RKO (cell line): ENCODE measurements at places on chromosomes 2 and 18.
A peak's percentile ranks its signal among the peaks of the same experiment; 100 is the strongest.

DNA sequence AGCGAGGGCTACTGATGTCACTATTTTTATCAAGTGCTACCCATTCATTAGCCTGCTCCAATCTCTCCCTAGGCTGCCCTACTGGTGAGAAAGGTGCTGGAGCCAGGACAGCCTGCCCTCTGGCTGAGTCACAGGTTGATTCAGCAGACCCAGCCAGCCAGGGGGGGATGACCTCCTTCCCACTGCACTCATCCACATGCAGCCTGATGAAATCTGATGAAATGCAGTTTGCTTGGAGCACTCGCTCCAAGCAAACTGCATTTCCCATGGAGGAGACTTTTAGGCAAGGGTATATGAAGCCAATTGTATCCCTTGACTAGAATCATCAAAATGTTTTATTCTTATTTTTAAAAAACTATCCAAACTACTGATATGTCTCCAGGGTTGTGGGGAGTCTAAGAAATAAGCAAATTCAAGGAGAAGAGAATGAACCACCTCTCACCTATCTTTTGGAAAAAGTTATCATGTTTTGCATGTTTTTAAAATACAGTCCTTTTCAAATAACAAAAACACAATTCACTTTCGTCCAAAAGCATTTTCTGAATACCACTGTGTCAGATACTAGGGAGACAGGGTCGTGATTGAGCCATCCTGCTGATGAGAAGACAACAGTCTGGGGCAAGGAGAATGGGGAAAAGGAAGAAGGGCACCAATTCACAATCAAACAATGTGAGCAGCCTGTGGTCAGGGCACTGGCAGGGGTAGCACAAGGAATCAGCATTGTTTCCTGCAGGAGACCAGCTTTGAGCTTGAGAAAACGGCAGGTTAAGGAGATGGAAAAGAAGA lies 128.3 kb downstream of the AFF3 start:
- DNase-seq, result peak; percentile 91

DNA sequence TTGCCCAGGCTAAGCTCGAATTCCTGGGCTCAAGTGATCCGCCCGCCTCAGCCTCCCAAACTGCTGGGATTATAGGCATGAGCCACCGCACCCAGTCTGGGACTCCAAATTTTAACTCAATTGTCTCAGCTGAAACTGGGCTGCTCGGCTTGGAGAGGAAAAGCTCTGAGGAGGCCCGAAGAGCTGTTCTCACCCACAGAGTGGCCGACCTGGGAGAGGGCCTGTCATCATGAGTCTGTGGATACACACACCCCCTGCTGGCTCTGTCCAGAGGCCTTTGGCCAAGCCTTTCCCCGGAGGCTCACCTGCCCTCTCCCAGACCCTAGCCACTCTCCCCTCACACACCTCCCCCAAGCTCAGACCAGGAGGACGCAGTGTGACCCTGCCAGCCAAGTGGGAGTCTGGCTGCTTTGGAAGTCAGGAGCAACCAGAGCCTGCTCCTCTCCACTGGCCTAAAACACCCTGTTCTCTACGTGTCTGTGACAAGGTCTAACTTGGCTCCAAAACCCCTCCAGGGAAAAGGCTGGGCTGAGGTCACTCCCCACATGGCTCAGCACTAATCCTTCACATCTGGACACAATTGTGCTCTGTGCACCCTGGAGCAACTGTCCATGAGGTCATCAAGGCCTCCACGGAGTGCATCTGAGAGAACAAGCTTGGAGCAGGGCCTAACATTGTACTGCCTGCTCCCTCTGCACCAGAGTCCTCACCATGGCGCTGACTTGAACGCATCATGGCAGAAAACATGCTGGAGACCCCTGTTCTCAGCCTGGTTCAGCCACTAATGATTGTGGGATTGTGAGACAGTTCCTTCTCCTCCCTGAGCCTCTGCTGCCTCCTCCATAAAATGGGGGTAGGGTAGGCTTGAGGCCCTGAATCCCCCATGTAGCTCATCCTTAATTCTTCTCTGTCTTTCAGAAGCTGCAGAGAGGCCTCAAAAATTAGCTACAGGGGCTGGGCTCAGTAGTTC lies 49.9 kb upstream of the RAB6C start:
- DNase-seq, result no peak

GRCh38 chr2:223532161-223532560 lies 70.0 kb downstream of the SCG2 start:
- no peak for DNase-seq

GRCh38 chr2:113078350-113078839 lies 10.6 kb downstream of the IL1F10 start:
- DNase-seq, result peak; percentile 38

DNA sequence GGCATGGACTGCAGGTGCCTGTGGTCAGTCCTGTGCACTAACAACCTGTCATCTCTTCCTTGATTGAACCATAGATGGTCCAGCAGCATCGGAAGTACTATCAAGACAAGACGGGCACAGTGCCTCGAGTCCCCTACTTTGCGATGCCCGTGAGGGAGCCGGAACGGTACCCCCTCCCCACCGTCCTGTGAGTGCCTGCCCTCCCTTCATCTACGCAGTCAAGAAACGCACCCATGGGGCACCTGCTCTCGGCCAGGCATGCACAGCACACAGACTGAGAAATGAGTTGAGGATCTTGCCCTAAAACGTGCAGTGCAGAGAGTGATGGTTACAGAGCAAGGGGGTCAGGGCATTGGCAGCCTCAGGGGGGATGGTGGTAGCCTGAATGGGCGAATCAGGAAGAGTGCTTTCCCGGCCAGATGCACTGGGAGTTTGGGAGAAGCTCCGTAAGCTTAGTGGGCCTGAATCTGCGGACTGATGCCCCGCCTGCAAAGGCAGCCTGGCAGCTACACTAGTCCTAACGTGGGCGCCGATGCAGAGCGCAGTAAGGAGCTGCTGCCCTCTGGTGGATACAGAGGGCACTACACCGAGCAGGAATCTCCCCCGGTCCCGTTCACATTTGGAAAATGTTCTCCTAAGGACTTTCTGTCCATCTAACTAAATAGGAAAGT lies 63.6 kb downstream of the CIB4 start:
- DNase-seq, result peak; percentile 71

DNA sequence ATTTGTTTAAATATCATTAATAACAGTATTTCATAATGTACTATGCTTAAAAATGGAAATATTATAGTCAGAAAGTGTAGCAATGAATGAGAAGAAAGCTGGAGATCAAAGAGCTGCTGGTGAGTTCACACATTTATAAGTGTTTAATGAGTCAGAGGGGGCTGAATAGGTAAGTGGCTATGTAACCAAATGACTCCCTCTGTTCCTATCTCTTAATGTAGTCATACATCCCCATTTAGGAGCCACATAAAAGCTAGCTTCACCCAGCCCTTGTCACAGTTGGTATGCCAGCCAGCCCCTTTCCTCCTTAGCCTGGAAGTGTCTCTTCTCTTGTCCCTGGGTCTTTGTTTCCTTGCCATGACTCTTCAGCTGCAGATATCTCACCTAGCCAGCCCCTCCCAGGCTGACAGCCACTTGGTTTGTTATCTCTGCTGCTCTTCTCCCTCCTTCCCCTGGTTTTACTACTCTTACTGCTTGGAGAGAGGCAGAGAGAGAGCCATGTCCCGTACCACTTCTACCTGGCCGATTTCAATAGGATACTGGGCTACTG lies 438.6 kb upstream of the HNMT start:
- peak; percentile 29 for DNase-seq

DNA sequence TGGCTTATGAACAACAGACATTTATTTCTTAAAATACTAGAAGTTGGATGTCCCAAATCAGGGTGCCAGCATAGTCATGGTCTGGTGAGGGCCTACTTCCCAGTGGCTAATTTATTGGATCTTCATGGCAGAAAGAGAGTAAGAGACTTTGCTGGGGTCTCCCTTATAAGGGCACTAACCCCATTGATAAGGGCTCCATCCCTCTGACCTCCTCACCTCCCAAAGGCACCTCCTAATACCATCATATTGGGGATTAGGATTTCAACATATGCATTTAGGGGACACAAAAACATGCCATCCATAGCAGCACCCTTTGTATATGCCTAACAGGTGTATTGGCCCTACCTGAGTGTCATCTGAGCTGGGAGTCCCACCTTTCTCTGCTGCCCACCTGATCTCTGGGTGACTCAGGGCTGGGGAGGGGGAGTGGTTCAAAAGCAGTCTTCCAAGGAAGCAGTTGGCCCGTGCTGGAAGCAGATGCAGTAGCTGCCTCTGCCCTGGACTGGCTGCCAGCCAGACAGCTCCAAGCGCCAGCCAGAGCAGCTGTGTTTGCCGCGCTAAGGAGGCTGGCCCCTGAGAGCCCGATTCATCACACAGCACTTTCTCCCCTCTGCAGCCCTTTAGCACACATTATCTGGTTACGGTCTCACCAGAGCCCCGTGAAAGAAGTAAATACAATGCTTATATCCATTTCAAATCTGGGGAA lies 84.6 kb downstream of the SMAD7 start:
- no peak for DNase-seq

GRCh38 chr2:110881908-110882307 lies 149.5 kb downstream of the ACOXL start:
- DNase-seq, result no peak

DNA sequence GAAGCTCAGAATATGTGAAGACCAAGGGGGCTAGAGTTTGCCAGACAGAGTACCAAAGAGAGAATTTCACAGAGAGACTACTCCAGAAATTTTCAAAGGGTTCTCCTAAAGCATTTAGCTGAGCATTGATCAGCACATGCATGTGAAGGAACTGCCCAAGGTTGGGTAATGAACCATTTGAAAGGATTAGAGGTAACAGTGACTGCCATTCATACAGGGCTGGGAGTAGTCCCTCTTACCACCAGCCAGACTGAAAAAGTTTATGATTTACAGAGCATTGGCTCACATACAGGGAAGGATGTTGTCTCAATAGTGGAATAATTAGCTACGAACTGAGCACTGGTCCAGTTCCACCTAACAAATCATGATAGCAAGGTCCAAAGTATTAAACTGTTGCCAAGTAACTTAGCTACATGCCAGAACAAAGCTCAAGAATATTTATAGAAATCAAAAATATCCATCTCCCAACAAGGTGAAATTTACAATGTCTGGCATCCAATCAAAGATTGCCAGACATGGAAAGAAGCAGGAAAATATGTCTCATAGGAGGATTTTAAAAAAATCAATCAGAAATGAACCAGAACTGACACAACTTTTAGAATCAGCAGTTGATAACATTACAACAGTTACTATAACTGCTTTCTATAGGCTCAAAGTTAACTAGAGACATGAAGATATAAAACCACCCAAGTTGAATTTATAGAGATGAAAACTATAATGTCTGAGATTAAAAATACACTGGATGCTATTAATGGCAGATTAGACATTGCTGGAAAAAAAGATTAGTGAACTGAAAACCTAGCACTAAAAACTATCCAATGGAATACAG lies 25.7 kb upstream of the RNF103 start:
- DNase-seq, result no peak

GRCh38 chr2:224156436-224156835 lies 117.3 kb upstream of the SERPINE2 start:
- DNase-seq, result no peak

GRCh38 chr18:24764766-24765165 lies 304.3 kb downstream of the HRH4 start:
- no peak for DNase-seq

- DNase-seq, result no peak
Measured at GRCh38 chr2:98505311-98505808, 60.7 kb downstream of the INPP4A start.

GRCh38 chr18:22267225-22267624 lies 97.8 kb downstream of the GATA6 start:
- no peak for DNase-seq

DNA sequence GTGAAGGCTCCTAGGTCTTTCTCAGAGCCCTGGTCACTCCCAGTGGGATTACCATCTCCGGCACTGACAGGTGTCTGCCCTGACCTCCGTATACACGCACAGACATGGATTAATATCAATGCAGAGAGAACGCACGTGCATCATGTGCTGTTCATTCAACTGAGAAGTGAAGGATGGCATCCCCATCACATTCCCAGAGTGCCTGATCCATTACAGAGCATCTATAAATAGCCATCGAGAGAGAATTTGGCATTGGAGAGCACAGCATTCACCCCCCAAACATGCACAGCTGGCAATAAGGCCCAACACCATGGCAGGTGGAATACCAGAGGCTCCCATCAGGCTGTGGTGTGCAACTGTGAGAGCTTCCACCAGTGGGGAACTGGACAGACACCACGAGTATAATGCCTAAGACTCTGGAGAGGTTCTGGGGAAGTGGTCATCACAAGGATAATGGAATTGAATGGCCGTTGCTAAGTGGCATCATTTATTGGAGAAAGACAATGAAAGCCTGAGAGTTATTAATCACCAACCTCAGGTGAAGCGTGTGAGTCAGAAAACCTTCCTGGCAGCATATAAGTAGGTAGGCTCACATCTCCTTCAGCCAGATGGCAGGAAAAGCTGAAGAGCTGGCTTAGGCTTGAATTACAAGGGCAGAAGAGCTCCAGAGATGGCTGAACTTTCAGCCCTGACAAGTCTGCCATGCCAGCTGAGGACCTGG lies 244.5 kb upstream of the ID2 start:
- no peak for DNase-seq

- DNase-seq, result no peak
Measured at GRCh38 chr2:28436525-28437051, 43.9 kb downstream of the FOSL2 start.

- no peak for DNase-seq
Measured at GRCh38 chr2:96153291-96153713, 8.1 kb upstream of the DUSP2 start.

DNA sequence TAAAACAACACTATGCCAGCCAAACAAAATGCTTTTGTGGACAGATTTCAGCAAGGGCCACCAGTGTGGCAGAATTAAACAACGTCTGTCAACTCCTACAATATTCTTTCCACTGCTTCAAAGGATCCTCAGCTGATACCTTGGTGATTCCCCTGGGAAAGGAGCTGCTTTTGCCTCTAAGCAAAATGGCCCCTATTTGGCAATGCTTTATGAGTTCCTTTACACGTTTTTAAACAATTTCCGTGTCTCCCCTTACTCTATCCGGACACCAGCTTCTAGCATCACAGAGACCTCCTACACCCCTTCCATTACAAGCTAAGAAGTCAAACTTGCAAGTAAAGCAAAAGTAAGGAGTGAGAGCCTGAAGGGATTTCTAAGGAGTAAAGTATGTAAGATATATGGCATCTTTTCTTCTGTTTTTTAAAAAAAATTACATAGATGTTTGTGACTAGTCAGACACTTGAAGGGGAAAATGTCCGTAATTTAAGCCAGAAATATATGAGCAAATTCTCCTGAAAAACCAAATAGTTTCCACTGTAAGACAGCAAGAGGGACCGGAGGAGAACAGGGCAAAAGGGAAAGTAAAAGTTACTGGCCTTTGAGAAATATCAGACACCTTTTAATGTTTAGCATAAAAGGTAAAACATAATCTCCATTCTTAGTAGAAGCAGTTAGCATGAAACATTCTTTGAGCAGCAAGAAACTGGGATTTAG lies 1.9 kb downstream of the SOS1 start:
- DNase-seq, result peak; percentile 38

GRCh38 chr18:44231936-44232335 lies 448.8 kb upstream of the SETBP1 start:
- DNase-seq, result no peak
